Fibroblast of mammary gland (primary cell): ENCODE measurements at places on chromosomes 6 and 20.
A peak's percentile ranks its signal among the peaks of the same experiment; 100 is the strongest.

DNA sequence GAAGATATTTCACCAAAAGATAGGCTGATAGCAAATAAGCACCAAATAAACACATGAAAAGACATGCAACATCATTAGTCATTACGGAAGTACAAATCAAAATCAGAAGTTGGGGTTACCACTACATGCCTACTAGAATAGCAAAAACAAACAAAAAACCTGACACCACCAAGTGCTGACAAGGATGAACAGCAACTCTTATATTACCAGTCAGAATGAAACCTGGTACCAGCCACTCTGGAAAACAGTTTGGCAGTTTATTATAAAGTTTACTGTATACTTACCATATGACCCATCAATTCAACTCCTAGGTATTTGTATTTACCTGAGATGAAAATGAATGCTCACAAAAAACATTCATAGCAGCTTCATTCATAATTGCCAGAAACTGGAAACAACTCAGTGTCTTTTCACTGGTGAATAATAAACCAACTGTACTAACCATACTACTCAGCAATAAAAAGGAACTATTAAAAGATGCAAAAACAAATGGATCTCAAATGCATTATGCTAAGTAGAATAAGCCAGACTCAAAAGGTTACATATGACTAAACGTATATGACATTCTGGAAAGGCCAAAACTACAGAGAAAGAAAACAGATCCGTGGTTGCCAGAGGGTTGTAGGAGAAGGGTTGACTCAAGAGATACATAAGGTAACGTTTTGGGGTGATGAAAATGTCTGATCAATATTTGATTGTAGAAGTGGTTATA is 33.0 kb downstream of the NUP153 start:
- DNase-seq, result peak; percentile 4

DNA sequence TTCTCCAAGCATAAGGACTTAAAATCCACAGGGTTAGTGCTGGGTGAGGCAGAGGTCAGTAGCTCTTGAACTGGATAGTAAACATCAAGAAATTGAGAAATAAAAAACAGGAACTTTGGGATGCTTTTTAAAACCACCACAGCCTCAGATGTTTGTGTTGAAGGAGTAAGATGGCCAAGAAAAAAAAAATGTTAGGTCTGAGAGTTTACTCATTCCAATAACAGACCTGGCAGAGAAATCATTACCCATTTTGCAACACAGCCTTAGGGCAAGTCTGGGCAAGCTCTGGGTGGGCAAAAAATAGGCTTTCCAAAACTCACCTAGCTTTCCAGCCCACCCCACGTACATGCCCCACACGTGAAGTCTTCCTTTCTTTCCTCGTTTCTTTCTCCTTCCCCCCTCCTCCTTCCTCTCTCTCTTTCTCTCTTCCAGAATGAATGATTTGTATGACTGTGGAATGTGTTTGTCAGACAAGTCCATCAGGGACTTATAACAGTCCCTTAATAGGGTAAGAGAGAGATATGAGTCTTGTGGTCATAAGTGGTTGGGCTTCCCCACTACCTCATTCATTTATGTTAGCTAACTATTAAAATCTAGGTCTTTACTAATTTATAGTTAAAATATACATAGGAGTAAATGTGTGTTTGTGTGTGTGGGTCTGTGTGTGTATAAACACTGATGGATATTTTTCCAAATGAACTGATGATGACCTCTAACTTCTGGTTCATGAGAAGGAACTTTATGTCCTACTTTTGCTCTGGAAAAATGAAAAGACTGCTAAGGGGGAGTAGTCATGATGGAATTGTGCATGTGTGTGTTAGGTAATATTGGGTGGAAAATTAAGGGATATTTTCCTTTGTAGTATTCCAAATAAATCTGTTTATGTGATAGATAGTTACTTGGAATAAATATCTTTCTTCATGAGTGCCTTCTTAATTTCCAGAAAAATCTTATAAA is 18.0 kb upstream of the DSE start:
- peak; percentile 69 for DNase-seq

- peak; percentile 68 for DNase-seq
These were observed 28.1 kb downstream of the TOX2 start for GRCh38 chr20:43942667-43943285.

GRCh38 chr6:9979996-9980395 is 434.9 kb downstream of the TFAP2A start:
- DNase-seq, result no peak

DNA sequence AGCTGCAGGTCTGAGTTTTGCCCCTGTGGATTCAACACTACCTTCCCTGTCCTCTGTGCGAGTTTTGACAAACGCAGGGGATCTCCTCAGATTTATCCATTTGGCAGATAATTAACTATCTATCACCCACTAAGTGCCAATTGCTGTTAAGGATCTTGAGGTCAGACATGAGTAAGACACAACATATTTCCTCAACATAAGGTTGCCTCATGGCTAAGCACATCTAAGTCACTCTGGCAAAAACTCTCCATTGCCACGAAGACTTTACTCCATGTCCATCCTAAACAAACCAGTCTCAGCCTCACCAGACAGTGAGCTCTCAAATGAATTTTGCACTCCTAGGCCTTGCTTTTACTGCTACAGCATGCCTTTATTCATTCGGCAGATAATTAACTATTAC is 408.4 kb downstream of the MAFB start:
- DNase-seq, result peak; percentile 42

- DNase-seq, result no peak
These were observed 78.6 kb upstream of the RBM24 start for GRCh38 chr6:17202526-17202925.

DNA sequence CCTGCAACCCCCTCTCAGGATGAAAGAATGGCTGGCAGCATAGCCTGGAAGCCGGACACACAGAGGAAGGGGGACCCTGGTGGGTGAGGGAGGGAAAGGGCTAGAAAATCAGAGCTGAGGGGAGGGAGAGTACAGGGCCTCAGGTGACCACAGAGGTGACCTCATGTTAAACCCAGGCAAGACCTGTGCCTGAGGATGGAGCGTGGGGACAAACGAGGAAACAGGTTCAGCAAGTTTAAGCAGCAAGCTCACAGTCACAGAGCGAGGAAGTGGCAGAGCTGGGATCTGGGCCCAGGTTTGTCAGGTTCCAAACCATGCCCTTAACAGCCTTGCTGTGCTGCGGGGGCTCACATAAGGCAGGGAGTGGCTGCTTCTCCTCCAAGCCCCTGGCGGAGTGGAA is 4.0 kb upstream of the BPI start:
- DNase-seq, result no peak

GRCh38 chr20:38735172-38735571 is 10.9 kb downstream of the SLC32A1 start:
- no peak for DNase-seq

GRCh38 chr20:41137614-41138474 is 501 bp downstream of the PLCG1 start:
- DNase-seq, result peak; percentile 48

DNA sequence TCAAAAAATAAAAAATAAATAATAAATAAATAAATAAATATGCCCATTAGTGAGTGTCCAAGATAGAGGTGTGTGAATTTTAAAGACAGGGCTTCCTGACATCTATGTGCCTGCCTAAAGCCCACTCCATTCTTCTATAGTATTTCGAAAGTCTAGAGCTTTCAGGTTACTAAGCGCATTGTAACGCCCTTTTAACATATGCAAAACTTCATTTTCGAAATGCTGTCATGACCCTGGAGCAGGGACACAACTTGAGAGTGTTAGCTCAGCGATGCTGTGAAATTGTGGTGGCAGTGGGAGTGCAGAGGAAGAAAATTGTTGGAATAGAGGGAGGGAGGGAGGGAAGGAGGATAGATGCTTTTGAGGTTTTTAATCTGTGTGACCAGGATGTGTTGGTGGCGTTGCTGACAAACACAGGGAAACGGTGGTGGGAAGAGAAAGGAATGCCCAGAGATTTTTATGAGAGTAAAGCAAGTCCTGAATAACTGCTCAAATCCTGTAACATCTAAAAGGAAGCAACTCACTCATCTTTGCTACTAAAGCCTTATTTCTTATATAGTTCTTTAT is 169.3 kb downstream of the ARID1B start:
- no peak for DNase-seq

- DNase-seq, result no peak
These were observed 703.2 kb downstream of the HDGFL1 start for GRCh38 chr6:23272536-23272935.

DNA sequence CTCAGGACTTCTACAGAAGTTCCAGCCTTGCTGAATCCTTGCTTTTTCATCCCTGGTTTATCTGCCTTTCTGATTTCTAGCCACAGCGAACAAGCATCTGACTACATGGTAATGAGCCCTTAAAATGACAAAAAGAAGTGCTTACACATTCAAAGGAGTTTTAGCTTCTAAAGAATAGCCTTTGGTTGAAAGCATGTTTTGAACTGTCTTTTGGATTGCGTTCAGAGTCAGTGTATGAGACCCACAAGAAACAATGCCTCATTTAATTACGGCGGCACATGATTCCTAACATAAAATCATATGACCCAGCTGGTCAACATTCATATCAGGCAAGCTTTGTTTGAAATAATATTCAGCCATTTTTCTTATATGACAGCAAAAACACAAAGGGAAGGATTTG is 784.2 kb downstream of the KIF16B start:
- DNase-seq, result no peak

GRCh38 chr6:87197547-87197946 is 42.2 kb downstream of the ZNF292 start:
- no peak for DNase-seq

GRCh38 chr20:37574199-37574890 is 46.7 kb upstream of the BLCAP start:
- peak; percentile 19 for DNase-seq

DNA sequence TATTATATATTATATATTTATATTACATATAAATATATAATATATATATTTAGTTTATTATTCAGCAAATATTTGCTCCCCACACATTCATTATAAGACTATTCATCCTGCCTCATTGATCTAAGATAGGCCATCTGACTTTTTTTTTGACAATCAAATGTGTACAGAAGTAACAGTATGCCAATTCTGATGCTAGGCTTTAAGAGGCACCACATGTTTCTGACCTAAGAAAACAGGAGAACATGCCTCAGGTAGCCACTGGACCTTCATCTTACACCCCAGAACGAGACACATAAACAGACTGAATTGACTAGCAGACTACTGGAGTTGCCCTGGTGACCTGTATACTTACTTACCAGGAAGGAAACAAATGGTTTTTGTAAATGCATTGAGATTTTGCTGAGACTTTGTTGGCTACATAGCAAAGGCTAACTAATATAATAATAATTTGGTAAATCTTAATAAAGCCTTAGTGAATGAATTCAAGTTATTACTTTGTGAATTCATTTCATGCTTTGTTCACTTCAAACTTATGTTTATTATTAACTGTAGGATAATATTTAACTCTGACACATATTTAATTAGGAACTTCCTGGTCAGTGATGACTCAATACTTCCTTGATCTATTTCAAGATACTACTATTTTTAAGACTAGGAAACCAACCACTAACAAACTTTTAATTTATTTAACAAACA is 13.4 kb upstream of the MYO6 start:
- DNase-seq, result peak; percentile 52

- DNase-seq, result no peak
These were observed 8.1 kb downstream of the L3MBTL1 start for GRCh38 chr20:43515628-43516027.

- DNase-seq, result no peak
These were observed 15.3 kb downstream of the GFOD1 start for GRCh38 chr6:13472099-13472498.

DNA sequence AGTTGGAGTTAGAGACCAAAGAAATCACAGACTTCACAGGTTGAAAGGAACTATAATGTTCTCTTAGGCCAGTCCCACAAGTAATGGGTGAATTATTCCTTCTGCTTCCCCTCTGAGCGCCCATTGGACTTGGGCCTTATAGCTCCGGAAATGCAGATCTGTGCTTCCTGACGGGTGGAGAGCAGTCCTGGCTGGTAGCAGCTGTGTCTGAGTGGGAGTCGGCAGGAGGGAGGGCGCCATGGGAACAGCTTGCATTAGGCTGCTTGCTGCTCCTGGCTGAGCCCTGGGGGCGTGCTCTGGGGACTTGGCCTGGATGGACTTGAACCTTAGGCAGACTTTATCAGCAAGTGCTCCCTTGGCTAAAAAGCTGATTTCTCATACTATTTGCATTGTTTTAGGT is 18.4 kb upstream of the NUP153 start:
- peak; percentile 43 for DNase-seq

DNA sequence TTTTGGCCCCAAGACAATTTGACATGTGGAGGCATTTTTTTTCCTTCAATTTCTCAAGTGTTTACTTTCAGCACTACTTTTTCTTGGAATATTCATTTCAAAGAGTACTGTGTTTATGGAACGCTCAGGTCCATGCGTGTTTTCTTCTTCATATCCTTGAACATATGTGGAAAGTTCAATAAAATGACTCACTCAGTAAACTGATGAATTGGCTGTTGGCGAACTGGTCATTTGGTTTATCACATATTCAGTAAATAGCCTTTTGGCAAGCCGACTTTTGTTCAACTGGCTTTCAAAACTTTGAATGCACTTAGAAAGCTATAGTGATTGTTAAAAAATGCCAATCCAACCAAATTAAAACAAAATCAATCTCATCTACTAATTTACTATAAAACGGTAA is 964.6 kb upstream of the SLC35B3 start:
- DNase-seq, result peak; percentile 36

GRCh38 chr6:81304466-81304865 is 448.0 kb downstream of the TENT5A start:
- peak; percentile 22 for DNase-seq

DNA sequence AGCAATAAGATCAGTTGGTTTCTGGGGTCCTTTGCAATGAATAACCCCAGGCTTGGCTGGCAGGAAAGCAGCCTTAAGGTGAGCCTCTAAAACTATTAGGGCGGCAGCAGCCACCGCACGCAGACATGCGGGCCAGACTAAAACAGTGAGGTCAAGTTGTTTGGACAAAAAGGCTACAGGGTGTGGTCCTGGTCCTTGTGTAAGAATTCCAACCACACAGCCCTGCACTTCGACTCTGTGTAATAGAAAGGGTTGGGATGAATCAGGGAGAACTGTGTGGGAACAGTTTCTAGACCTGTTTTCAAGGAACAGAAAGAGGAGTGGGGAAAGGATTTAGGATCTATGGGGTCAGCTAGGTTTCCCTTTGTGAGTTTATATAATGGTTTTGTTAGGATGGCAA is 237.6 kb downstream of the SMOC2 start:
- no peak for DNase-seq

- DNase-seq, result no peak
These were observed 73.3 kb upstream of the NUP153 start for GRCh38 chr6:17780061-17780460.

DNA sequence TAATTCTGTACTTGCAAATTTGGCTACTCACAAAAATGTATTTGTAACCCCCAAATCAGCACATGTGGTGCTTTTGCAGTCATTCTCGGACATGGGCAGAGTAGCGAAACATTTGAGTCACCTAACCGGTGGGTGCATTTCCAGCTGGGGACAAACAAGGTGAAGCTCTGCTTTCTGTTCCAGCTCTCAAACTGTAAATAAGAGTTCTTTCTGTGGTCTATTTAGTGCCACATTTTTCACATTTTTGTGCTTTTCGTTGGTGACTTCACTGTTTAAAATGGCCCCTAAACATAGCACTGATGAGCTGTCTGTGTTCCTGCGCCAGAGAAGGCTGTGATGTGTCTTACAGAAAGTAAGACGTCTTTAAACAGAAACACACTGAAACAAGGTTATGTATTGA is 244.5 kb downstream of the CDC5L start:
- DNase-seq, result no peak

GRCh38 chr6:113287396-113287795 is 569.7 kb upstream of the MARCKS start:
- no peak for DNase-seq

- peak; percentile 70 for DNase-seq
These were observed 25.3 kb downstream of the BFSP1 start for GRCh38 chr20:17505636-17506517.

- no peak for DNase-seq
These were observed 204.8 kb downstream of the TPBG start for GRCh38 chr6:82568290-82568993.
